ENCODE measurements at places on chromosomes 13 and 19. TPM values are rescaled to one million over a fixed set of nuclear protein-coding genes. Genes with fewer than 3 reads are reported as not detected.
A peak's percentile ranks its signal among the peaks of the same experiment; 100 is the strongest.

The VSTM1 gene
- not detected for total RNA-seq

The GSX1 gene
- total RNA-seq, result not detected

The TNFRSF19 gene
- 5.4 TPM for total RNA-seq

The ZNF557 gene
- 9.4 TPM for total RNA-seq

The RFC3 gene
- 12.6 TPM for total RNA-seq

The ZFP36 gene
- 13.9 TPM for total RNA-seq

The APOE gene
- 0.76 TPM for total RNA-seq

The CCDC9 gene
- total RNA-seq, result 11.1 TPM

The FFAR2 gene
- total RNA-seq, result not detected

DNA sequence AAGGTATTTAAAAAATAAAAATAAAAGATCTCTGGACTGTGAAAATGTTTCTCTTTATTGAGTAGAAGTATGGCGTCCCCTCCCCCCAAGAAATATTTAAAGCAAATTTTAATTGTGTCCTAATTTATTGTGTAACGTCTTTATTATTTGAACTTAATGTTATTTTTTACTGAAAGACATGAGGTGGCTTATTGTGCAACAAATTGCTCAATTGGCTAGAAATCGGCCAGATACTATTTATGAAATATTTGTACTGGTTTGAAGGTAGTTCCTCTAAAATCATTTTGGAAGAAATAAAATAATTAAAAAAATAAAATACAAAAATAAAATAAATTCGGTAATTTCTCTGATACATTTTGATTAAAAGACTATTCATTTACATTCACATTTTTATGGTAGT is 162.3 kb downstream of the DACH1 start:
- no peak for DNase-seq

DNA sequence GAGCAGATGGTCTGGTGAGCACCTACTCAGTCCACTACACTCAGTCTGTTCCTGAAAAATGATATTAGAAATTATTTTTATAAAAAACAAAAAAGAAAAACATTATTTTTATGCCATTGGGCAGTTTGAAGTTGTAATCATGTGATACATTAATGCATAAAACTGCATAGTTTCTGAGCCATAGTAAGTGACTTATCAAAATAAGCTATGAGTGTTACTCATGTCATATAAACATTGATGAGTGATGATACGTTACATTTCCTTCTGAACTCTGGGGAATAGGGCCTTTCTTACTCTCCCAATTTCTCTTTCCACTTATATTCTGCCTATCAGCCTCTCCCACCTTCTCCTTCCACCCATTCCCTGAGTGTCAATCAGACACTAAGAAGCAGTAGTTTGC is 8.9 kb downstream of the ZNF805 start:
- no peak for DNase-seq

GRCh38 chr13:43920965-43921674 is 41.4 kb downstream of the LACC1 start:
- no peak for DNase-seq

DNA sequence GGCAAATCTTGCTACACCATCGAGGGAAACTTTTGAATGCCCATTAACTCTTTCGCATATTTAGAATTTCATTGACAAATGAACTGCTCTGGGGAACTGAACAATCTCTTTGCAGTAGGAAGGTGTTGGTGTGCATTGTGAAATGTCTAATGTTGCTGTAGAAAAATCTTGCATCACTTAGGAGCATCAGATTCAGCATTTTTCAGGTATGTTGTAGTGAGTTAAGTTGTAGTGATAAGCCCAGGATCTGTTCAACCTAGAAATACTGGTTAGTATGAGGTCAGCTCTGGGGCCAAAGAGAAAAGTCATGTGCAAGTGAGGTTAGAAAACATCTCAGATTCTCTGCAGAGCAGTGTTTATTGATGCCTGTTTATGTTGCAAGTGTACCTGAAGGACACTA is 4.1 kb downstream of the FRY start:
- DNase-seq, result no peak

- DNase-seq, result no peak
Observed at GRCh38 chr19:3207461-3208242, 16.8 kb upstream of the CELF5 start.

DNA sequence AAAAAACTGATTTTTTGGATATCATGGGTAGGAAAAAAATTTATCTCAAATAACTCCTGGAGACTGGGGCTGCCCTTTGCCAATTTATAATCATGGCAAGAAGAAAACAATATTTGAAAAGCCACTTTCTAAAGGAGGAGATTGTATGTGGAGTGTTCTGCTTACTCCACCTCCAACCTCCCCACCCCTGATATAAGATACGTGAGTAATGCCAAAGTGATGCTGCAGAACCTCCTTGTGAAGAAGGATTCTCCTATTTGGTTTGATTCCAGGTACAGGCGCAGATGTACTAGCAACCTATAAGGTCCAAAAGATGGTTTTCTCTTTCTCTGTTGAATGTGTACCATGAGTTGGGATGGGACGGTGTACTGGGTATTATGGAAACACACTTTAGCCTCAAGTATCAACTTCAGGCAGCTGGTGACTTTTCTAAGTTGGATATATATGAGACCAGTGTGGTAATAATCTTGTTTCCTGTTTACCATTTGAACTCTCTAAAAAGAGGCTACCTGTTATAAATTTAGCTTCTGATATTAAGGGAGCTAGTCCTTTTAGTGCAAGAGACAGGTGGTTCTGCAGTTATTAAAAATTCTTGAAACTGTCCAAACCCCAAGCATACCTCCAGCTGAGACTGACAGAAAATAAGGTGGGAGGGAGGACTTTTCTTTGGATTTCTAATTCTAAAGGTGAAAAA is 724.0 kb upstream of the MIR17HG start:
- no peak for DNase-seq

DNA sequence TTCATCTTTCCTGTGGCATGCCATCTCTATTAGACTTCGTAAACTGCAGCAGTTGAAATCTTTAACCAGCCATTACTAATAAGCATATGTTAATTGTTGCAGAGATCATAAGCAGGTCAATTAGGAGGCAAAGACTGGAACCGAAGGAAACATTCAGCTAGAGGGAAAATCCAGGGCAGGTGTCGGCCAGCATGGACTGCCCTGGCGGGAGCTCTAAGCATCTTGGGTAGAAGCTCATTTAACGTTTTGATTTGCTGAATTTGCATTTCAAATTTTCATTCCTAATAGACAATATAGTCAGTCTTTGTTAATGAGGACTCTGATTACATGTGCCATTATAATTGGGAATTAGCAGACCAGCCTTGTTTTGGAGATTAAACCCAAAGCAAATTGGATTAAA is 238.6 kb downstream of the POU4F1 start:
- no peak for DNase-seq

DNA sequence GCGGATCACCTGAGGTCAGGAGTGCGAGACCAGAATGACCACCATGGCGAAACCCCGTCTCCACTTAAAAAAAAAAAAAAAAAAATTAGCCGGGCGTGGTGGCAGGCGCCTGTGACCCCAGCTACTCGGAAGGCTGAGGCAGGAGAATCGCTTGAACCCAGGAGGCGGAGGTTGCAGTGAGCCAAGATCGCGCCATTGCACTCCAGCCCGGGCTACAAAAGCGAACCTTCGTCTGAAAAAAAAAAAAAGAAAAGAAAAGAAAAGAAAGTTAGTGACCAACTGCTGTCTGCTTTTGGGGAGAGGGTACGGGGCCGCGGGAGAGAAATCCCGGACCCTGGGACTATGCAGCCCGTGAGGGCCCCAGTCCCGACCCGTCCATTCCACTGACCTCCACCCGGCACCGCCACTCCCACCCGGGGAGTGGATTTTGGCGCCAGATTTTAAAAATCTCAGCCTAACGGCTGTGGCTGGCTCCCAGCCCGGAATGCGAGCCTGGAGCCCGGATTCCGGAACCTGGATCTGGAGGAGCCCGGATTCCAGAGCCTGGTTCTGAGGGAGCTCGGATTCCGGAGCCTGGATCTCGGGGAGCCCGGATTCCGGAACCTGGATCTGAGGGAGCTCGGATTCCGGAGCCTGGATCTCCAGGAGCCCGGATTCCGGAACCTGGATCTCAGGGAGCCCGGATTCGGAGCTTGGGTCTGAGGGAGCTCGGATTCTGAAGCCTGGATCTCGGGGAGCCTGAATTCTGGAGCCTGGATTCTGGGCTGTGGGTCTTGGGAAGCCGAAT is 6.1 kb upstream of the LMNB2 start:
- peak; percentile 98 for DNase-seq

- peak; percentile 7 for DNase-seq
Observed at GRCh38 chr19:10068205-10068604, 17.9 kb upstream of the SHFL start.

DNA sequence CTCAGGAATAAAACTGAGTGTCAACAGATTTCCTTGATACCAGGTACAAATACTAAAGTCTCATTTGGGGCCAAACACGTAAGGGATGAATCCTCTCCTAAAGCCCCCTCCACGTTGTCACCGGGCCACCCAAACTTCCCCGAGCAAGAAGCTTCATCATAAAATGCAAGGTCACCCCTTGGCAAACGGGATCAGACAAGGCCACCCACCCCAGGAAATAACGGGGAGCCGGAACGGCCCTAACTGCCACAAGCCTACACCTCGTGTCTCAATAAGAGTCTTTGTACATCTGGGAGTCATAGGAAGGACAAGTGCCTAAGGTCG is 717 bp downstream of the EEF2 start:
- no peak for DNase-seq

DNA sequence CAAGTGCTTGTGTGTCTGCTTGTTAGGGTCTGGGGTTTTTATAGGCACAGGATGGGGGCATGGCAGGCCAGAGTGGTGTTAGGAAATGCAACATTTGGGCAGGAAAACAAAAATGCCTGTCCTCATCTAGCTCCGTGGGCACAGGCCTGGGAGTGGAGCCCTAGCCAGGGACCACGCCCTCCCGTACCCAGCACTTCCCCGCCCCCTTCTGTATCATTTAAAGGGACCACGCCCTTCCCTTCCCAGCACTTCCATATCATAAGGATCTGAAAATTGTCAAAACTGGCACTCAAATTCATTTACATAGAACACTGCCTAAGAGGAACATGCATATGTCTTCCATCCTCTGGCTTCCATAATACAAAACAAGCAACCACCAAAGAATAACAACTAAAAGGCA is 185.8 kb downstream of the B3GLCT start:
- peak; percentile 4 for DNase-seq

DNA sequence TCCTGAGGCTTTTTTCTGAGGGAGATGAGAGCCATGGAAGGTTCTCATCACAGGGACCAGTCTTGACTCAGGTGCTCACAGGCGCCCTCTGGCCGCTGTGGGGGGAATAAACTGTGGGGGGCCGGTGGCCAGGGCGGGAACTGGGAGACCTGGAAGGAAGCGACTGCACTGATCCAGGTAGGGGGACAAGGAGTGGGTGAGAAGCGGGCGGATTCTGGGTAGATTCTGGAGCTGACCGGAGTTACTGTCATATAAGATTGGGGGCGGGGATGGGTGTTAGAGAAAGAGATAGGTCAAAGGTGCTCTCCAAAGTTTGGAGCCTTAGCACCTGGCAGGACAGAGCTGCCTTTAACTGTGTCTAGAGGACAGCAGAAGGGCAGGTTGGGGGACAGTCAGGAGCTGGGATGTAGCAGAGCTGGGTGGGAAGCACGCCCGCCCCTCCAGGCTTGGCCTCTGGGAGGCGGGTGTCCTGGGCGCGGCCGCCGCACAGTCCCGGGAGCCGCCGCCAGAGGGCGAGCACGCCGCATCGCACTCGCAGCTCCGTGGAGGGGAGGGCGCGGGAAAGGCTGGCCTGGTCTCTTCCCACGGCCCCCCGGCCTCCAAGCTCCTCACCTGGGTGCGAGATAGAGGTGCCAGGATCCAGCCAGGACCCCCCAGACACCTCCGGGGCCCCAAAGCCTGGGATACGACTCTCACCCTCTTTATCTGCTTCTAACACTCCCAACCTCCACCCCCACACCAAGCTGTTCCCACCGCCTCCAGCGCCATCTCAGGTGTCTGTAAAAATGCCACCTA is 4.2 kb upstream of the DAND5 start:
- DNase-seq, result peak; percentile 80

DNA sequence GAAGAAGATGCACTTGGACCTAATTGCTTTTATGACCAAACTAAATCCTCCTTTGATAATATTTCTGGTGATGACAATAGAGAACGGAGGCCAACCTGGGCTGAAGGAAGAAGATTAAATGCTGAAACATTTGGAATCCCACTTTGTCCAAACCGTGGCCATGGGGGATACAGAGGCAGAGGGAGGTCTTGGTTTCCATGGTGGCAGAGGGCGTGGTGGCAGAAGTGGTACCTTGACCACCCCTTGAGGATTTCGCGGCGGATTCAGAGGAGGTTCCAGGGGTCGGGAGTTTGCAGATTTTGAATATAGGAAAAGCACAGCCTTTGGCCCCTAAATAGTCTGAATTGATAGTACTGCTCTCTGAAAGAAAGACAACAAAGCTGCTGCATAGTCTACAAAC is 7.2 kb upstream of the LILRB3 start:
- no peak for DNase-seq

DNA sequence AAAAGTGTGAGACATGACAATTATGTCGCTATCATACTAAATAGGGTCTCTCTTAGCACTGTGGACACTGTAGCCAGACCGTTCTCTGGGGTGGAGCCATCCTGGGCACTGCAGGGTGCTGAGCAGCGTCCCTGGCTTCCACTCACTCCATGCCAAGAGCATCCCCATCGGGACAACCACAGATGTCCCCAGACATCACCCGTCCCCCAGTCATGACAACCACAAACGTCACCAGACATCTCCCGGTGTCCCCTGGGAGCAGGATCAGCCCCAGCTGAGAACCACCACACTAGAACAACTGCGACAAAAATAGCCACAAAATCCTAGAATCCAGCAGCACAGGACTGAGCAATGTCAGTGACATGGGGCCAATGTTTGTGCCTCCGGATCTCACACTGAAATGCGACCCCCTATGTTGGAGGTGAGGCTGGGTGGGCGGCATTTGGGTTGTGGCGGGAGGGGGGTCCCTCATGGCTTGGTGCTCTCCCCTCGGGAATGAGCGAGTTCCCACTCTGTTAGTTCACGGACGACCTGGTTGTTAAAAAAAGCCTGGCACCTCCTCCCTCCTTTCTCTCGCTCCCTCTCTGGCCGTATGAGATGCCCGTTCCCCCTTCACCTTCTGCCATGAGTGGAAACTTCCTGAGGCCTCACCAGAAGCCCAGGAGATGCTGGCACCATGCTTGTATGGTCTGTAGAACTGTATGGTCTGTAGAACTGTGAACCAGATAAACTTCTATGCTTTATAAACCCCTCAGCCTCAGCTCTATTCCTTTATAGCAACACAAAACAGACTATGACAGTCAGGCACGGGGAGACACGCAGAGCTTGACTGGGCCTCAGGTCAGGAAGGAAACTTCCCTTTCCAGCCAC is 93.9 kb downstream of the GADD45B start:
- DNase-seq, result no peak

- peak; percentile 76 for DNase-seq
Observed at GRCh38 chr19:2327773-2328400, 499 bp downstream of the LSM7 start.

- DNase-seq, result no peak
Observed at GRCh38 chr19:33863436-33863835, 66.8 kb downstream of the KCTD15 start.

Data from GM23248 (cell line).